ENCODE measurements at places on chromosomes 6 and 20.

- no peak for DNase-seq
Observed at GRCh38 chr6:84645000-84645399, 119.4 kb downstream of the TBX18 start.

GRCh38 chr20:58692579-58693225 lies at the start of gene NPEPL1:
NPEPL1 (plus strand) TSS chr20:58692800; CDS start chr20:58692901, 101 bp downstream.
- no peak for DNase-seq

GRCh38 chr6:137542713-137543112 lies 48.5 kb upstream of the OLIG3 start:
- no peak for DNase-seq

GRCh38 chr6:150212778-150213177 lies 69.9 kb downstream of the PPP1R14C start:
- DNase-seq = no peak

- no peak for DNase-seq
Observed at GRCh38 chr6:21274851-21275250, 318.7 kb upstream of the SOX4 start.

GRCh38 chr6:163862701-163863100 lies 448.2 kb downstream of the QKI start:
- no peak for DNase-seq

DNA sequence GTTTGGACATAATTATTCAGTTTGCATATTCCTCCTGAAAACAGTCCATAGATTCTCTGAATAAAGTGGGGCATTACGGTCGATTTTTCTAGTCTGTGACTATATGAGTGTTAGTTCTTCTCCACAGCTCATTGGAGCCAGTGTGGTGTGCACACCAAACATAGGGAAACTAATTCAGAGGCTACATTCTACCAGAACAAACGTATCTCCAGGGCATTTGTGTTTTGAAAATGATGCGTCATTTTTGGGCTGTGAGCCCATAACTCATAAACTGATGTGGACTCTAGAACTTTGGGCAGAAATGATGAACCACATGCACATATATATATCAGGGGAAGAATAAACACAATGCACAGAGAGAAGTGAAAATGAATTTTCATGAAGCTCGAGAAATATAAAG lies 41.8 kb downstream of the C6orf58 start:
- no peak for DNase-seq

GRCh38 chr6:142954844-142955243 lies 9.9 kb upstream of the HIVEP2 start:
- DNase-seq = no peak

GRCh38 chr6:108113557-108114519 lies 39.3 kb upstream of the OSTM1 start:
- DNase-seq = no peak

- no peak for DNase-seq
Observed at GRCh38 chr20:16189371-16189770, 383.9 kb downstream of the KIF16B start.

- DNase-seq = no peak
Observed at GRCh38 chr20:45090481-45090880, 10.4 kb downstream of the KCNS1 start.

DNA sequence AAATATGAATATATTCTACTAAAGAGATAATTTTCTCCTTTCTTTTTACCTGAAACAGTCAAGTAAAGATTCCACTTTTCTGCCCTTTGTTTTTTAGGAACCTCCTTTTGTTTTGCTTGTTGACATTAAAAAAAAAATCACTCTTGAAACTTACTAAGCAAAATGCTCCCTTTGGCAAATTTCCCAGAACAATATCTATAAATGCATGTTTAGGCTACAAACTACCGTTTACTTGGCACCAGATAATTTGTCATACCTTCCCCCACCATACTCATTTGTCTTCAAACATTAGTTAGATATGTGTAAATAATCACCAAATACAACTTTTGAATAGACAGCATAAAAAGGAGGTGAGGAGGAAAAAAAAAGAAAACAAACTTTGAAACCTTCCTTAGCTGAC lies 604.7 kb downstream of the RFPL4B start:
- DNase-seq = no peak

DNA sequence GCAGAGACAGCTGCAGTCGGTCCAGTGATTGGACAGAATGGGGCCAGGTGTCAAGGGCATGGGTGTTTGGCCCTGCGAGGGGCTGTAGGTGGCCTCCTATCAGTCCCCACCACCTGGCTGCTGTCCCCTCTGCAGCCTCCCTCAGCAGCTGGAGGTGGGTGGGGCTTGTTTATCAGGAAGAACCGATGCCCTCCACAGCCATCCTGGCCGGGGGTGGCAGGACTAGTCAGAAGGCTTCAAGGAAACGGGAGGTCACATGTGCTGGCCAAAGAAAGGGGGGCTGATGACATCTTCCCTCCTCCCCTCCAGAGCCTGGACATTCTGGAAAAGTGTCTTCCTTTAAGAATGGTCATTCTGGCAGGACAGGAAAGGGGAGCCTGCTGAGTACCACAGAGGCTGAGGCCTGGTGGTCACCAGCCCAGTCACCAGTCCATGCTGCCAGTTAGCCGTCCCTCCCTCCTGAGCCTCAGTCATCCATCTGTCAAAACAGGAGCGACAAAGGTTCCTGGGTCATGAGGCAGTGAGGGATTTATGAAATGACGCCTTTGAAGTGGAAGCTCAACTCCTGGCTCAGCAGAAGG lies 4.1 kb downstream of the FAM210B start:
- no peak for DNase-seq

DNA sequence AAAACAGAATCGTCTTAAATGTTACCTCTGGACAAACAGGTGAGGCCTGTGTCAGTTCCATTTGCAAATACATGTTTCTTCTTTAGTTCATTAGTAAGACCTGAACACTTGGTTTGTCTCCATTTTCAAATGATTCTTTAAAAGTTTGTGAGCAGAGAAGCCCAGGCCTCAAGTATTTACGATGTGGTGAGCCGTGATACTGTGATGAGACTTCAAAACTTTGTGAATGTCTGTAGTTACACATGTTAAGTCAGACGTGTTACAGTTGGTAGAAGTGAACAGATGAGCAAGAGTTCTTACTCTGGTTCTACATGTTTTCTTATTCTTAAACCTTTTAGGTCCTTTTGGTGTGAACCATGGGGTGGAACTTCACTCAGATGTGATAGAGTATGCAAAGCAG lies 8.5 kb downstream of the PCMTD2 start:
- DNase-seq = no peak

DNA sequence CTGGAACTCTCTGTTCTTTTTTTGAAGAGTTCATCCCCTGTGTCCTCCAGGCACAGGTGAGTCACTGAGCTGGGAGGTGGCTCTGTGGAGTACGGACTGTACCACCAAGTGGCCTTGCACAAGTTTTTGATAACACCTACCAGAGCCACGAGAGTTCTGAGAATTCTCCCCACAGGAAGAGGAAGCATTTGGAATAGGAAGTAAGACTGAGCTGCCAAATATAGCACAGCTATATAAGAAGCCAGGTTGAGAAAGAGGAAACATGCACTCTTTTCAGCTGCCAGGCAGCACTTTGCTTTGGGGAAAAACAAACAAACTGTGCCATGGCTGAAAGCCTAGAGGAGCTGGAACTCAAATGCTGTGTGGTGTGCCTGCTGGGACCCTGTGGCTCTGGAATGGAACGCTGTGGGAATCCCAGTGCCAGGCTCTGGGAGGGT lies 70.8 kb upstream of the RIPOR2 start:
- DNase-seq = no peak

- no peak for DNase-seq
Observed at GRCh38 chr20:23490817-23491216, at the start of gene CST8. CST8 (plus strand) TSS chr20:23491117; CDS start chr20:23491668, 551 bp downstream.

GRCh38 chr6:40325041-40325440 lies 262.1 kb downstream of the LRFN2 start:
- DNase-seq = no peak

DNA sequence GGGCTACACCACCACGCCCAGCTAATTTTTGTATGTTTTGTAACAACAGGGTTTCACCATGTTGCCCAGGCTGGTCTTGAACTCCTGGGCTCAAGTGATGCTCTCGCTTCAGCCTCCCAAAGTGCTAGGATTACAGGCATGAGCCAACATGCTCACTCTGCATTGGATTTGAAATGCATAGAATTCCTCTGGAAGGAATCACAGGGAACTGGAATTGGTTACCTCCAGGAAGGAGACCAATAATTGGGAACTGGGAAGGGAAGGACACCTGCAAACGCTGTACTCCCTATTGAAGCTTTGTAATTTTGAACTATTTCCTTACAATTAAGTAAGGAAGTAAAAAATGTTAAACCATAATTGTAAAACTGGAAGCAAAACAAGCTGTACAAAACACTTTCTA lies 12.3 kb upstream of the TP53INP2 start:
- DNase-seq = no peak

DNA sequence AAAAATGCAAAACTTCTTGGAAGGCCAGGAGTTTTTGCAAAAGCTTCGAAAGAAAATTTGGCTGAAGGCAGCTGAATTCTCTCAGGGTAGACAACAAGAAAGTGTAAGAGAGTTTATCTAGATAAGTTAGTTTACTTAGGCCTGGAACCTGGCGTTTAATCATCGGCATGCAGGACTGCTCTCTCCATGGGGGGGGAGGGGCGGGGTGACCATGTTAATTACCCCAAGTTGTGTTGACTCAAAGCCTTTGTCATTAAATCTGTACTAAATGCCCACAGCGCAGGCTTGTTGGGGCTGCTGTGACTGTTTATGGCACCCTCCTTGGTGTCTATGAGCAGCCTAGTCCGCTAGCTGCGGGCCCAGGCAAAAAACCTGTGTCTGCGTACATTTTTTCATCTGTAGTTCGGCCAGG lies 20.1 kb upstream of the ZNF451 start:
- DNase-seq = no peak

GRCh38 chr20:5135363-5136012 lies 8.7 kb downstream of the CDS2 start:
- DNase-seq = no peak

GRCh38 chr6:15132167-15132566 lies 113.7 kb upstream of the JARID2 start:
- no peak for DNase-seq

GRCh38 chr6:2839195-2839981 lies 2.3 kb downstream of the SERPINB1 start:
- no peak for DNase-seq

GRCh38 chr6:128519931-128520435 lies 416 bp downstream of the PTPRK start:
- no peak for DNase-seq

GRCh38 chr6:117417851-117418250 lies 7.9 kb downstream of the ROS1 start:
- no peak for DNase-seq

- DNase-seq = no peak
Observed at GRCh38 chr6:64502801-64503200, 867.2 kb downstream of the PHF3 start.

DNA sequence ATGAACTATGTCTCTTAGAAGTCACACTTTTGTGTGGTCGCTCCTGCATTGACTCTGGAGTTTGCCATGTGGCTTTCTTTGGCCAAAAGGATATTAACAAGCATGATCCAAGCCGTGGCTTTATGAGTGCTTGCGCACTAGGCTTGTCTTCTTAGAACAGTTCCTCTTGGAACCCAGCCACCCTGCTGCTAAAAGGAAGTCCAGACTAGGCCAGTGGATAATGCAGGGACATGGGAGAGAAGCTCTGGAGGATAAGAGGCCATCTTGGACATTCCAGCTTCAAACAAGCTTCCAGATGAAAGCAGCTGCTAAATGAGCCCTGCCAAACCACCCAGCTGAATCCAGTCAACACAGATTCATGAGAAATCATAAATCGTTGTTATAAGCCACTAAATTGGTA lies 346.4 kb downstream of the CDC5L start:
- DNase-seq = no peak

DNA sequence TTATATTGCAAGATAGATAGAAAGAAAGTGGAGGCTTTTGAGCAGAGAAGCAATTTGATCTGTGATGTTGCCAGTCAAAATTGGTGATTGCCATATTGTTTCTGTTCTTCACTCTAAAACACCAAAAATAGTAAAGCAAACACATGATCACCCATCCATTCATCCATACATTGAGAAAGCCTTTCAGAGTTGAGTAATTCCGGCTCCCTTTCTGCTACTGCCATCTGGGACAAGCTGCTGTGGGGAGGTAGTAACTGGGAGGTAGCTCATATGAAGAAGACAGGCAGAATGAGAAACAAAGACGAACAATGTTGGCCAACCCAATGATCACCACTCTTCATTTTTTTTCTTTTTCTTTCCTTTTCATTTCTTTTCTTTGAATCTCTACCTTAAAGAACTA lies 51.1 kb upstream of the HBS1L start:
- DNase-seq = no peak

DNA sequence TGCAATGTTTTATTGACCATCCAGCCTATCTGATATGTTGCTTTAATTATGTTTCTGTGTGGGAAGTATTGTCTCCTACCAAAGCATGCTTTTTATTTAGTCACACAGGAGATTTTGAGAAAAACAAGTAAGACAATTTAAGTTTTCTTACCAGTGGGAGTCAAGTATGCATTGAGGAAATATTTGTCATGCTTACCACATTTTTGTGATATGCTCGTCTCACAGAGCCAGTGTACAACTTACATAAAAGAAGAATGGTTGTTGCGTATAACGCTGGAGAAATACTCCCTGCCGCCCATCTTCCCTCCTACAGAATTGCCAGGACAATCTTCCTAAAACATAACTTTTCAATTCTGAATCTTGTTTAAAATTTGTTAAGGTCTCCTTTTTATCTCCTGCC lies 37.1 kb upstream of the FILIP1 start:
- no peak for DNase-seq

GRCh38 chr6:157981132-157981394 lies 600 bp upstream of the SYNJ2 start:
- DNase-seq = no peak

GRCh38 chr6:139823808-139824126 lies 449.3 kb upstream of the CITED2 start:
- no peak for DNase-seq

- DNase-seq = no peak
Observed at GRCh38 chr6:150169181-150169580, 26.3 kb downstream of the PPP1R14C start.

GRCh38 chr6:124443541-124443940 lies 518.7 kb upstream of the RNF217 start:
- DNase-seq = no peak

DNA sequence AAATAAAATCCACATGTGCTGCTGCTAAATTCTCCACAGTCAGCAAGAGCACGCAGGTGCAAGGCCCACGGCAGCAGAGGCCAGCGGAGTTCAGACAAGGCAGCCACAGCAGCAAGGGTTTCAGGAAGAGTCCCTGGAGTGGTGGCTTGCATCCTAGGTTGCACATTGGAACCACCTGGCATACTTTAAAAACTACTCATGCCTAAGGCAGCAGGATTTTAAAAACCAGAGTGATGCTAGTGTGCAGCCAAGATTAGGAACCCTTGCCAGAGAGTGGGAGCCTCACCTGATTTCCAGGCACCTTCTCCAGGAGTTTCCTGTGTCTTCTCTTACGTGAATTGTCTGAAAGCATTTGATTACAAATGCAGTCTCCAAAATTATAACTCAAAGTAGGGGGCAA lies 104.0 kb upstream of the GPR6 start:
- no peak for DNase-seq

- DNase-seq = no peak
Observed at GRCh38 chr6:151639750-151640149, 145.9 kb downstream of the CCDC170 start.

- no peak for DNase-seq
Observed at GRCh38 chr6:148169706-148170105, 172.9 kb upstream of the SASH1 start.

GRCh38 chr6:33708516-33709204 lies 2.8 kb downstream of the UQCC2 start:
- no peak for DNase-seq

- no peak for DNase-seq
Observed at GRCh38 chr20:64053841-64054661, 4.6 kb upstream of the SOX18 start.

GRCh38 chr20:44193801-44194200 lies 6.8 kb upstream of the JPH2 start:
- DNase-seq = no peak
